Left ventricle myocardium superior (tissue), 1 donor: ENCODE measurements at places on chromosomes 3 and 15. TPM values are rescaled to one million over a fixed set of nuclear protein-coding genes. Genes with fewer than 3 reads are reported as not detected.

IDH3A gene
- 470 TPM for total RNA-seq

ALDH1A3 gene
- 6.8 TPM for total RNA-seq

RARB gene
- total RNA-seq, result 22.8 TPM

PLD1 gene
- total RNA-seq, result 75.1 TPM

FGD5 gene
- 16.3 TPM for total RNA-seq

SEMA7A gene
- total RNA-seq, result 1.3 TPM

IL17RE gene
- 0.45 TPM for total RNA-seq

DUOX1 gene
- 0.50 TPM for total RNA-seq

DNA sequence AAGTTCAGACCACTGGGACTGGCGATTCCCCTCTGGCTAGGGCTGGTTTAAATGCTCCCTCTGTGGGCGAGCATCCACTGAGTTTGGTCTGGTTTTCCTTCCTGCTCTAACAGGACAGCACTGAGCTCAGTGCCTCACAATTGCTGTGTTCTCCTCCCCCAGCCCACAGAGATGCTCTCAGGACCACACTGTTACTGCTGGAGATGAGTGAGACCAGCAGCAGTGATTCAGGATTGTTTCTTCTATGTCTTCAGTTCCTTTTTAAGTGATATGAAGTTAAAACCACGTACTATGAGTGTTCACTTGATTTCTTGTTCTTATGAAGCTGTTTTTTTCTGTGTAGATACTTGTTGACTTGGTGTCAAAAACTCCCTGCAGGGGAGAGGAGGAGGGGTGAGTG is 180.4 kb upstream of the COL8A1 start:
- DNase-seq, result no peak

- no peak for DNase-seq
Observed at GRCh38 chr3:133380481-133381225, 19.2 kb upstream of the BFSP2 start.

GRCh38 chr3:18679238-18679637 is 254.1 kb upstream of the SATB1 start:
- no peak for DNase-seq

DNA sequence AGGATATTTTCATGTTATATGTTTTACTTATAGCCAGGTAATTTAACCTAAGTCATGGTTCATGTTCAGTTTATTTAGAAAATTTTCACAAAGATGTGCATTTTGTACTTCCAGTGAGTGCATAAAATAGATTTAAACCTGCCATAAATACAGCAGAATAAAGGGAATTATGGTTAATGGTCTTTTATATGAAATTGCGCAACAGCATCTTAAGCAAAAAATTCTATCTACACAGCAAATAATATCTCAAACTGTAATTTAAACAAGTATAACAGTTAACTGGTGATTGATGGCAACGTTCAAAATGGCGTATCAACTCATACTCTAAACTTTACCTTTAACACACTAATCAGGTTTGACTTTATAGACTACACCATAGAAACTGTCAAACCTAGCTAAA is 97.6 kb downstream of the ROBO1 start:
- no peak for DNase-seq

DNA sequence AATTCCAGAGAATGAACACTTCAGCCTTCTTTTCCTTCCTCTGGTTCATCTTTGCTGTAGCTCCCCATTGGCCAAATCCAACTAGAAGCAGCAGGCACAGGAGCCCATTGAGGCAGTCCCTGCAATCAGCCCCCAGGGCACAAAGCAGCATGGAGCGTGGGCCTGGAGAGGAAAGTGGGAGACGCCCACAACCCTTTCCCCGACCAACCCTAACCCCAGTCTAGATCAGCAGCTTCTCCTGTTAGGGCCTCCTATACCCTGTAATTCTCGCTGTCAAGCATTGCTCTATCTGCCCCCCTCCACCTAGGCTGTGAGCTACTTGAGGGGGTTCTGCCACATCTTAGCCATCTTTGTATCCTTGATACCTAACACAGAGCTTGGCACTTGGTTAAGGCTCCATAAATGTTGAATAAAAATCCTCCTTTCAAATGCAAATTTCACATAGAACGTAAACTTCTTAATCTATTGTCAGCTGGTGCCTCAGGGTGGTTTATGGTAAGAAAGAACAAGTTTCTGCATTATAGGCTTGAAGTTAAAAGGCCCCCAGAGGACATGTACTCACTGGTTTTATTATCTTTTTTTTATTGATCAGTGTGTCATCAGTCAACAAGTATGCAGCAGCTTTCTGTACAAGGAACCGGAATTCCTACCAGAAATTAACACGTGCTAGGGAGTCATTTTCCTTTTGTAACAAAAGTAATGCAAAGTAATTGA is 97.9 kb upstream of the PFN2 start:
- no peak for DNase-seq

DNA sequence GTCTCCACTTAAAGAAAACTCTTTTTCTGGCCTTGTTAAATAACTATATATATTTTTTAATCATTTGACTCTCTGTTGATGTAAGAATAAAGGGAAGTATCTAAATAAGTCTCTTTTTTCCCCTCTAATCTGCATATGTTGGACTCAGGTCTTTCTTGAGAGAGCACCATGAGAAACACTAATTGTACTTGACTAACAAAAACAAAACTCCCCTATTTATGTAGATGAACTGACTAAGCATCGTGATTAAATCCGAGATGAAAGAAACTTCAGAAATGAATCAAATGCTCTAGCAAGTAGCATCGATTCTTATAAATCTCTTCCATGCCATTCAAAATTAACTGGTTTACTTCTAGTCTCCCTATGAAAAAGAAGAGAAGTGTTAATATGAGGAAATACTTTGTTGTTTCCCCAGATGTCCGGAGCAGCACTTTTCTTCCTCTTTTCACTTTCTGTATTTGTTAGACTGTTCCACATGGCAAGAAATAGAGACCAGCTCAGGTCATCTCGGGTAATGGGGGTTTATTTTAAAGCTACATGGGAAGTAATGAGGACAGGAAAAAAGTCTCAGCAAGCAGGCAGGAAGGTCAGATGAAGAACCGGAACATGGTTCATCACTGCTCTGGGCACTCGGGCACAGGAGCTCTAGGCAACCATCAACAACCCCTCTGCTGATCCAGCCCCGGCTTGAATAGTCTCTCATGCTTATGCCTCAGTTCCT is 288.3 kb downstream of the CNTN6 start:
- no peak for DNase-seq

- no peak for DNase-seq
Observed at GRCh38 chr15:66241087-66241907, 12.3 kb downstream of the MEGF11 start.

DNA sequence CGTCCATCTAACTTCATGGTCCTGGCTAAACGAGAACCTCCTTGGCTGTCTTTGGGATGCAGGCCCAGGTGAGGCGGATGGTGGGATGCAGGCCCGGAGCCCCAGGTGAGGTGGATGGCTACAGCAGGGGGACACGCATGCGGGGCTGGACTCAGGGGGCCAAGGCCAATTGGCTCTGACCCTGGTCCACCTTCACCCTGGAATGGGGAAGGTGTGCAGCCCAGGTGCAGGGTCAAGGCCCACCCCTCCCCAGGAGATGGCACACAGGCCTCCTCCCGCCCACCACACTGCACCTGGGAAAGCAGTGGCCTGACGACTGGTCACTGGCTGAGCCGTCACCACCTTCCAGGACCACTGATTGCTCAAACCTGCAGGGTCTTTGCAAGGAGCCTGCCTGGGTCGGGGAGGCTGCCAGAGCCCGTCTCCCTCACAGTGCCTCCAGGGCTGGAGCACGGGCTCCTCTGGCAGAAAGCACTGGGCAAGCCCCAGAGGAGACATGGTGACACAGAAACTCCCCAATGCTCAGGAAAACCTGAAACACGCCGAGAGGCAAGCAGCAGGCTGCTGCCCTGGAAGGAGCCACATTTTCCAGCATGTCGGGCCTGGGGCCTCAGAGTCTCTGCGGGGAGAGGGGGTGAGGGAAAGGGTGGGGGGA is 159.6 kb downstream of the LRRK1 start:
- DNase-seq, result no peak

- DNase-seq, result no peak
Observed at GRCh38 chr3:178090899-178091298, 445.3 kb upstream of the KCNMB2 start.

DNA sequence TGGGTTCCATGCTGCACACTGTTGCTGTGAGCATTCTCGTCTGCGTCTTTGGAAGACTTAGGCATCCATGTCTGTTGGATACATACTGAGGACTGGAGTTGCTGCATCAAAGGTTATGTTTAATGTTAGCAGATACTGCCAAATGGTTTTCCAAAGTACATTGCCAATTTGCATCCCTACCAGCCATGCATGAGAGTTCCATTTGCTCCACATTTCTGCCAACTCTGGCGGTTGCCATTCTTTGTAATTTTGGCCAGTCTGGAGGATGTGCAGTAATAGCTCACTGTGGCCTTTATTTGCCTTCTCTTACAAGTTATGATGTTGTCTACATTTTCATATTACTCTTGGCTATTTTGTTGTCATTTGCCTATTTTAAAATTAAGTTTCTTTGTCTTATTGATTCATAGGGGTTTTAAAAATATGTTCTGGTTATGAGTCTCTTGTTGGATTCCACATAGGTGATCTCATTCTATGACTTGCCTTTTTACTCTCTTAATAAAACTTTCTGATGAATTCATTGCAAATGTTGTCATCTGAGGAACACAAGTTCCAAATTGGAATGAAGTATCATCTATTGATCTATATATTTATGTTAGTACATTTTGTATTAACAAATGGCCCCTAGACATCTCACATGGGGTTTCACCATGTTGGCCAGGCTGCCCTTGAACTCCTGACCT is 42.1 kb downstream of the FBLN2 start:
- no peak for DNase-seq

GRCh38 chr15:98654790-98655360 is 6.5 kb downstream of the IGF1R start:
- no peak for DNase-seq

DNA sequence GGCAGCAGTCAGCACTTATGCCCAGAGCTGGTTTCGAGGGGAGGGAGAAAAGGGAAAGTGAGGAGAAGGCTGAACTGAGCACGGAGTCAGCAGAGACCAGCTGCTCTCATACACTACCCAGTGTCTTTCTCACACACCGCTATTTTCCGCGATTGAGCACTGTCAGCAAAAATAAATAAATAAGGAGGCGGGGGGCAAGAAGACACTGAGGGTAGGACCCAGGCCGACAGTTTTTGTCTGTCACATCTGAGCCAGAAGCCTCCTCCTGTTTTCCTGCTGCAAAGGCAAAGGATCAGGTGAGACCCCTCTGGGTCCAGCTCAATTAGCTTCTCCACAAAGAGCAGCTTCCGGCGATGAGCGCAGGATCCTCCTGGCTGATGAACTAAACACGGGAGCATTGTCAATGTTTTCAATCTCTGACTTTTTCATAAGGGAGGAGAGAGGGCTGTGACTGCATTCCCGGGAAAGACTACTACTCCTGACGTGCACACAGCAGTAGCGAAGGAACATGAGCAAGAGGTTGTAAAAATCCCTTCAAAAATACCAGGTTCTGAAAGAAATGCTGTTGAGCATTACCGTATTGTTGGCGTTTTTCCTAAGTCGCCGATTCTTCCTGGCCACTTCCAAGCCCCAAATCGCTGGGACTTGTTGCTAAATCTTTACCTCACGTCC is 1.3 kb downstream of the FRMD5 start:
- no peak for DNase-seq

- DNase-seq, result no peak
Observed at GRCh38 chr3:174397848-174398247, 461.3 kb upstream of the NAALADL2 start.

DNA sequence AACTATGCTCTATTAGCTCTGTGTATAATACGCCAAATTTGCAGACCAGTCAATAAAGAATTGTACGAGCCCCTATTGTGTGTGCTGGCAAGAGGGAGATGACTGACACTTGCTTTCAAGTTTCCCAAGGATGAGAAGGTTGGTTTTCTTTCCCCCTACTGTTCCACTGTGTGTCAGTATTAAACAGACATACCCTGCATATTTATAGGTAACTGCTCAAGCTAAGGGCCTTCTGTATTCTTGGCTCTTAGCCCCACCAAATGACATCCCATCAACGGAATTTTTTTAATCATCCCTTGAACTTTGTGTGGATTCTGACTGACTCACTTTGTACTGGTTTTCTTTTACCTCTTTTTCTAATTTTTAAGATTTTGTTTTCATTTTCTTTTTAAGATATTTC is 60.6 kb upstream of the GYG1 start:
- no peak for DNase-seq

GRCh38 chr3:72474775-72475174 is 373.5 kb downstream of the SHQ1 start:
- DNase-seq, result no peak
